Renal cortex interstitium (tissue), 15 donors: ENCODE measurements at places on chromosomes 5 and 9. TPM values are rescaled to one million over a fixed set of nuclear protein-coding genes. Genes with fewer than 3 reads are reported as not detected.

The WNT8A gene
- not detected for polyA plus RNA-seq

The SCGB3A2 gene
- polyA plus RNA-seq: 0.41 TPM

The IFNK gene
- not detected for polyA plus RNA-seq

The PCDHGC4 gene
- polyA plus RNA-seq: 3.6 TPM

GRCh38 chr9:70534061-70534460 is 119.6 kb upstream of the KLF9 start:
- DNase-seq: no peak

DNA sequence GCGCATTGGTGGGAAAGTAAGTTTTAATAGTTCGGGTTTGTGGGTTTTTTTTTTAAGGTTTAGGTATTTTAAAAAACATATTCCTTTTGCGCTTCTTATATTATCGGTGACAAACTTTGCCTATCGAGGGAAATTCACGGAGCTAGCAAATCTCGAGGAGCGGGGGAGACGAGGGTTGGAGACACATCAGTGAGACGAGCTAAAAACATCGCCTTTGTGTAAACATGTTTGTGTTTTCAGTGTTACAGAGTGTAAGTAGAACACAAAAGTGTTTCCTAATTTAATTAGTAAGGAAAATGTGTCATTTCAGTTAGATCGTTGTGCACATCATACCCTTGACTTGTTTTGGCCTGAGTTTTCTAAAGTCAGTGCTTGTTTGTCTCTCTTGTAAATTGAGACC is 945 bp downstream of the BTF3 start:
- no peak for DNase-seq

- no peak for DNase-seq
Measured at GRCh38 chr5:140345919-140346347, 470 bp downstream of the HBEGF start.

DNA sequence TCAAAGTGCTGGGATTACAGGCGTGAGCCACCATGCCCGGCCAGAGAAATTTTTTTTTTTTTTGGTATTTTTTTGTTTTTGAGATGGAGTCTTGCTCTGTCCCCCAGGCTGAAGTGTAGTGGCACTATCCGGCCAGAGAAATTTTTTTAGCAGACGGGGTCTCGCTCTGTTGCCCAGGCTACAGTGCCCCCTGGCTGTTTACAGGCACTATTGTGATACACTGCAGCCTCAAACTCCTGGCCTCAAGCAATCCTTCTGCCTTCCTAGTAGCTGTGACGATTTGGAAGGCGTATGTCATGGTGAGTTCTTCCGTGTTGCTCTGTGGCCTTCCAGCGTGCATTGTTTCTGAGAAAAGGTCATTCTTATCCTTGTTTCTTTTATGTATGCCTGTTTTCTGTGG is 47.5 kb downstream of the CNOT6 start:
- no peak for DNase-seq

DNA sequence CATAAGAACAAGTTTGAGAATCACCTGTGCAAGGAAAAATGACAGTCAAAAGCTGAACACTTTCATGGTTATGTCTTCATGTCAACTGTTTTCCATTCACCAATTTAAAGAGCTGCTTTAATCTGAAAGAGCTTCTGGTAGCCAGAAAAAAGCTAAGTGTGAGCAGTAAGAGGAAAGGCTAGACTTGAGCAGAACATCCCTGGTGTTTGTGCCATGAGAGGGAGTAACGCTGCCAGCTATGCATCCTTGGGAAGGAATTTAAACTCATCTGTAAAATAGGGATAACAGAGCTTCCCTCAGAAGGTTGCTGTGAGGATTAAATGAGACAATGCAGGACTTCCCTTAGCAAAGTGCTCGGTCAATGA is 193.7 kb downstream of the MAPKAP1 start:
- no peak for DNase-seq

DNA sequence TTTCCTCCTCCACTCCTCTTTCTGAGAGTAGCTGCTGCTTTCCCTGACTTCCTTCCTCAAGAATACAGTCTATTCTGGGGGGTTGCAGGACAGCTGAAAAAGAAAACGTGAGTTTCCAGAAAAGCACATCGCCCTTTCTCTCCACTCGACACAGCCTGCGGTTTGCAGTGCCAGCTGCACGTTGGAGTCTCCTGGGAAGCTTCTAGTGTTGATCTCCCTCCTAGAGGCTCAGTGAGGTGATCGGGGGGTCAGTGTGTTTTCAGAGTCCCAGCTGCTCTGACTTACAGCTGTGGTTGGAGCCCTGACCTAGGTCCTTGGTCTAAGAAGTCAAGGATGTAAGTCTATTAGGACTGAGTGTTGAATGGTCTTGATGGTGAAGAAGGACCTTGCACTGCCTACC is 25.0 kb upstream of the SUSD3 start:
- DNase-seq: no peak

GRCh38 chr5:149337736-149338135 is 7.6 kb upstream of the GRPEL2 start:
- DNase-seq: no peak

- DNase-seq: no peak
Measured at GRCh38 chr9:121736934-121737462, 85.6 kb downstream of the DAB2IP start.

GRCh38 chr9:129868872-129869486 is 33.7 kb downstream of the USP20 start:
- DNase-seq: no peak

DNA sequence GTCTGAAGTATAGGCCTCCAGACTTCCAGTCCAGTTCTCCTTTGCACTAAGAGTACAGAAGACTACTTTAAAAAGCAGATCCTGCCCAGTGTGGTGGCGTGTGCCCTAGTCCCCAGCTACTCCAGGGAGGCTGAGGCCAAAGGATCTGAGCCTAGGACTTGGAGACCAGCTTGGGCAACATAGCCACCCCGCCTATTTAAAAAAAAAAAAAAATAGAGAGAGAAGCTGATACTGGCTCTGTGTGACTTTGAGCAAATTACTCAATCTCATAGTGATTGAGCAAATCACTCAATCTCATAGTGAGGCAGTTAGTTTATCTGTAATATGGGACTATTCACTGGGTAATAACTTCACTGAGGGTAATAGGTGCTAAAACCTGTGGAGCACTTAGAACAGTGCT is 43.6 kb upstream of the KDM4C start:
- no peak for DNase-seq

DNA sequence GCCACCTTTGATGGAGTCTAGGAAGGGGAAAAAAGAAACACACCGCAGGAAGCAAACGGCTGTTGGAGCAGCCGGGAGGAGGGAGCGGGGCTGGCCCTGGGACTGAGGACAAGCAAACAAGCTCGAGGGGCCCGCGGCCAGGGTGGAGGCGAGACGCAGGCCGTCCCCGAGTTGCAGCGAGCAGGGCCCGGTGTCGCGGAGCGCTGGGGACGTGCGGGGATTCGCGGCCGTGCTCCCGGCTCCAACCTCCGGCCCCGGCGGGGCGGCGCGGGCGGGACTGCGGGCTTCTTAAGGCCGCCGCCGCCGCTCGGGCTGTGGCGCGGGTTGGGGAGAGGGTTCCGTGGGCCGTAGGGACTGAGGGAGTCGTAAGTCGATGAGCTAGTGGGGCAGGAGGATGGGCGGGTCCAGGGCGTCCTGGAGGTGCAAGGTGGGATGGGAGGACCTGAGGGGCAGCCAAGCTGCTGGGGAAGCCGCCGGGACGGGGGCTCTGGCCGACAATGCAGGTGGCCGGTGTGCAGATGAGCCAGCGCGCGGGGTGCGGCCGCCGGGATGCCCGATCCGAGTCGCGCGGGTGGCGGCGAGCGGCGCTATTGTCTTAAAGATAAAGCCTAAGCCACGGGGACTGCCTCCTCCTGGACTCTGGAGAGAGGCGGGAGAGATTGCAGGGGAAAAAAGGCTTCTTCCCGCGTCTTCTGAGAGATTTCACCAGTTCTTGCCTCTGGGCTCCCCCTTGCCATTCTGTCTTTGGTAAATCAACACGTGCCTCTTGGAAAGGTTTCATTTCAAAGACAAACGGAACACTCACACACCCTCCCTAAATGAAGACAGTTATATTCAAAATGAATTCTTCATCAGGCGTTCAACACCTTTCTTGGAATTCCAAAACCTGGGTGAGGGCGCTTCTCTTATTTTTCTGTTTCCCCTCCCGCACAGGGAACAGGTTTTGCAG is 1.6 kb upstream of the HAPLN1 start:
- peak; percentile 51 for DNase-seq

GRCh38 chr5:72883850-72884249 is 67.4 kb downstream of the TNPO1 start:
- DNase-seq: no peak

DNA sequence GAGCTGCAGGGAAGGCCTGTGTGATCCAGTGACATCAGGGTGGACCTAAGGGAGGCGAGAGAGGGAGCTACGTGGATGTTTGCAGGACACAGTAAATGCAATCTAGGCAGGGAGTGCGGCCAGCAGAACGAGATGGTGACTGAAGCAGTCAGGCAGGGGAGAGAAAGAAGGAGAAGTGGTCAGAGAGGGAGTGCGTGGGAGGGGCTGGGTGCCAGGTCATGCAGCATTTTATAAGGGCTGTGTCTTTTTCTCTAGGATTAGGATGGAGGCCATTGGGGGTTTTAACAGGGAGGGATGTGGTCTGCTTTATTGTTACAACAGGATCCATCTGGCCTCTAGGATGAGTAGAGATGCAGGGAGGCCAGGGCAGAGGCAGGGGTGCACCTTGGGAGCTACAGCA is 80.4 kb downstream of the DCP2 start:
- DNase-seq: no peak
